ENCODE measurements at places on chromosomes 5 and 9.
A peak's percentile ranks its signal among the peaks of the same experiment; 100 is the strongest.

DNA sequence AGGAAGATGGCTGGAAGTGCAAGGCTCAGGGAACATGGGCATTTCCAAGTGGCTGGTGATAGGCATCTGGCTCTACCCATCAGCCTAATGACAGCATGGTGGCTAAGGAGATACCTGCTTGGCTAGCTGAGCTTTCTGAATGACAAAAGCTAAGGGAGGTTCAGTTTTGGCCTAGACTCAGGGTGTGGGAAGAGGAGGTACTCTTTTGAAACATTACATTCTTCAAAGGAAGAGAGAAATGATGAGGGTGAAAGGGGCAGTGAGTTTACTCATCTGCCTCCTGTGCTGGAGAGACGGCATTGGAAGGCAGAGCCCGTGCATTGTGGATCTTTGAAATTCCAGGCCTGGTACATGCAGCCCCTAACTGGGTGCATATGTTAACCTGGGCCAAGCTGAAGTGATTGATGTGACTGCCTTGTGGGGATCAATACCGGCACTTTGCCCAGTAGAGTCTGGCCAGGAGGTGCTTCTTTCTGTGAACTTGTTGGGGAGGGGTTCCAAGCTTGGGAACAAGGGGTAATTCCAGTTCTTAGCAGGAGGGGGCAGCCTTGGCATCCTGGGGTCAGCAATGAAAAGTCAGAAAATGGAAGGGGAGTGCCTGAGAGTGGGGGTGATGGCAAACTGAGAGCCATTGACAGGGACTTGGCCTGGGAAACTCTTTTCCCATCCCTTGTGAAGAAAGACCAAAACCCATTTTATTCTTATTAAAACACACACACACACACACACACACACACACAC lies 108.6 kb downstream of the ACER2 start:
- DNase-seq, result no peak

GRCh38 chr9:93324191-93324834 lies 127.2 kb upstream of the FAM120A start:
- DNase-seq, result no peak

GRCh38 chr5:160366230-160366629 lies 4.2 kb downstream of the C1QTNF2 start:
- no peak for DNase-seq

DNA sequence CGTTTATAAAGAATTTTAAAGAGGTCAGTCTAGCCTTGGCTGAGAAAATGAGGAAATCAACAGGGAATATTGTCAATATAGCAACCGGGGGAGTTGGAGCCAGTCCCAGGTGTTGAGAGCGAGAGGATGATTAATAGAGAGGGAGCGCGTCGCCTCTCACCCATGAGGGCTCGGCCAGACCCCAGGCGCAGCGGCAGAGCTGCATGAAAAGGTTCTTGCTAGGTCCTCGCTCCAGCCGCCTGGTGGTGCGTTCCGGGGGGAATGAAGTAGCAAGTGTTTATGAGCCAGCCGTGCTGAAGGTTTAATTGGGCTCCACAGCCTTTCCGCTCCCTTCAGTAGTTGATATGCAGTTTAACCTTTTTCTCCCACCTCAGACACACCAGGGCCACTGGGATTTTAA lies 167.3 kb upstream of the IRX1 start:
- no peak for DNase-seq

- no peak for DNase-seq
Observed at GRCh38 chr5:624118-624950, 12.2 kb downstream of the CEP72 start.

- no peak for DNase-seq
Observed at GRCh38 chr5:165360784-165361542, 1855.5 kb downstream of the MAT2B start.

- DNase-seq, result peak; percentile 5
Observed at GRCh38 chr9:135098400-135099105, 11.1 kb downstream of the OLFM1 start.

DNA sequence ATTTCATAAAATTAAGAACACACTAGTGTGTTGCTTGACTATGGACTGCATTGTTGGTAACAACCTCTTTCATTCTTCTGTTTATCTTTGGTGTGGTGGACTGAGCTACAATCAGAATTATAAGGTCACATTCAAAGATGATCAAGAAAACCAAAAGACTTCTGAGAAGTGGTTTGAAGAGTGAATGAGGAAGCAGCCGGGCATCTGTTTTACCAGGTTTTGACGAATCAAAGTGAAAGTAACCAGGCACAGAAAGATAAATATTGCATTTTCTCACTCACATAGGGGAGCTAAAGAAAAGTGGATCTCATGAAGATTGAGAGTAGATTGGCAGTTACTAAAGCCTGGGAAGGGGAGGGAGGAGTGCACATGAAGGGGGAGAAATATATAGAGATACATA lies 589.1 kb downstream of the ZNF608 start:
- no peak for DNase-seq

GRCh38 chr5:143635146-143635752 lies 176.7 kb upstream of the HMHB1 start:
- DNase-seq, result peak; percentile 51

- DNase-seq, result peak; percentile 64
Observed at GRCh38 chr5:116137544-116138378, 52.9 kb downstream of the COMMD10 start.

DNA sequence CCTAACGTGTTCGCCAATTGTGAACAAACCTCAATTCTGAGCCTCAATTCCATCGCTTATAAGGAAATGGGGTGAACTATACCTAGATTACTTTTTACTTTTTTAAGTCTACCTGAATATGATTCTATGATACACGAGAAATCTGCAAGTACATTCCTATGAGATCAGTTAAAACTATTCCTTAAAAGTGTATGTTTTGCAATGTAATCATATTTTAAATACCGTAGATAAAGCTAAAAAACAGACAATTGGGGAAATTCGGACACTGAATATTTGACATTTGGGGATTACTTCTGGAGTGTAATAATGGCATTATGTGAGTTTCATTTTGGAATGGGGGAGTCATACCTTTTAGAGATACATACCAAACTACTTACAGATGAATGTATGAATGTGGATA lies 62.3 kb downstream of the STRBP start:
- DNase-seq, result no peak

- DNase-seq, result peak; percentile 15
Observed at GRCh38 chr5:123813937-123814624, 302.1 kb downstream of the CSNK1G3 start.

DNA sequence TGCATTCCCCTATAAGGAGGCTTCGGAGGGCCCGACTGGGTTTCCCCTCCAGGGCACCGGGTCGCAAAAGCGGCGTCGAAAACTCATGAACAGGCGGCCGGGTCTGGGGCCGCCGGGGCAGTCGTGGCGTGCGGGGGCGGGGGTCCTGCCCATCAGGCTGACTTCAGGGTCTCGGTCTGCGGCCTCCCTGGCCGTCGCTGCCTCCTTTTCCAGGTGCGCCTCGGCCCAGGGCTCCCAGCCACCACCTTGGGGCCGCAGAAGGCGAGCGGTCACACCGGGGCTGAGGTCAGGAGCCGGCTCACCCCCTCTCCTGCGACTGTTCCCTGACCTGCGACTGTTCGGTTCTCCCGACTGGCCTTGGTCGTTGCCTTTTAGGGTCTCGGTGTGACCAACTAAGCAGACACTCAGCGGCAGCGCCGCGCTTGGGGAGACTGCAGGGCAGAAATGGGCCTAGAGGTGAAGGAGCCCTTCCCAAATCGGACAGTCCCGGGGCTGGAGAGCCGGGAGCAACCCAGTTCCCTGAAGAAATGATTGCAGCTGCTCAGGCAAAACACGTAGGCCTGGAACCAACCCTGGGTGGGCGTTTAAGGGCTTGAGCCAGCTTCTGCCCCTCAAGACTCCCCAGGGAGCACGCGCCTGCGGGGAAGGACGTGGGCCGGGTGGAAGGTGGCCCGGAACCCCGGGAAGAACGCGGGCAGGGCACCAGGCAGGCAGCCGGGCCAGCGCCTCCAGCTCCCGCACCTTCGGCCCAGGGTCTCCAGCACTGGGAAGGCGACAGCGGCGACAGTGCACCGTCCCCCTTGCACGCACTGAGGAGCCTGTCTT lies 11.2 kb downstream of the IRX2 start:
- no peak for DNase-seq

GRCh38 chr9:106961623-106962022 lies 98.7 kb downstream of the ZNF462 start:
- peak; percentile 74 for DNase-seq

- no peak for DNase-seq
Observed at GRCh38 chr5:170971-171800, 20.1 kb upstream of the LRRC14B start.

- no peak for DNase-seq
Observed at GRCh38 chr9:37038302-37038942, 4.4 kb upstream of the PAX5 start.

DNA sequence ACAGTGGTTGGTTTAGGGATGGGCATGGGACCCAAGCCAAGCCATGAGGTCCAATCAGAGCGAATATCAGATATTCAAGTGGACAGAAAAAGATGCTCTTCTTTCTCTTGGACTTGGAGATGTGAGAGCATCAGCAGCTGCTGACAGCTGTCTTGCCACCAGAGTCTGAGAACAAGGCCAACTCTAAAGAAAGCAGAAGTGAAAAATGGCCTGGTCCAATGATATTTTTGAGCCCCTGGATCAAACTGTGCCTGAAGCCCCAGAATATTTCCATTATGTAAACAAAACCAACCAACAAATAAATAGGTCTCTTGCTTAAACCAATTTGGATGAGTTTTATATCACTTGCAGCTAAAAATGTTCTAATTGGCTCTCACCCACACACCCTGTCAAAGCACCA lies 30.7 kb upstream of the JADE2 start:
- no peak for DNase-seq

GRCh38 chr9:135979547-135980166 lies 18.5 kb upstream of the UBAC1 start:
- no peak for DNase-seq

DNA sequence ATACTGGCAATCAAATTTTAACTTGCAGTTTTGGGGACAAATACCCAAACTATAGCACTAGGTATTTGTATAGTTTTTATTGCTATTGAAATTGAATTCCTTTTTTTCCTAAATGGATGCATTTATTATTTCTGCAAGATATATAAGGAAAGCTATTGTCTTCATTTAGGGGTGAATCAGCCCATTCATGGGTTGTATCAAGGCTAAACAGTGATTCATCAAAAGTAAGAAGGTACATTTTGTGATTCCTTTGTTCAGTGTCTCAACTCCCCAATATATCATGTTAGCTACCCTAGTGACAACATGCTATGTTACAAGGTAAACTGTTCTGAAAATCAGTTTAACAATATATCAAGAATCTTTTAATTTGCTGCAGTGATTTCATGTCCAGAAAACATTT lies 185.7 kb downstream of the PLK2 start:
- DNase-seq, result no peak

DNA sequence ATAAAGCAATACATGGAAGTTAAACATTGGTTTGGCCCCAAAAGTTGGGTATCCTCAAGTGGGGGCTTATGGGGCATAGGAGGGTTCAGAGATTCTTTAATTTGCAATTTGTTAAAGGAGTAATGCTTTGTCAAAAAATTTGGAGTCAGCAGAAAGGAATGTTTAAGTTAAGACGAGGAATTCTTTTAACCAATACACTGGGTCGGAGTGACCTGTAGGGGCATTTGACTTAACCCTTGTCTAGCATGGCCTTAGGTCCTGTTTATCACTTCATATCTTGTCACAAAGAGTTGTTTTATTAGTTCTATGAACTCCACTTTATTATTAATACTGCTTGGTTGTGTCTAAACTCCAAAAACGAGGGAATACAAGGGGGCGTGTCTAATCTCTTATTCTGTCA lies 656.1 kb upstream of the RORB start:
- DNase-seq, result no peak

DNA sequence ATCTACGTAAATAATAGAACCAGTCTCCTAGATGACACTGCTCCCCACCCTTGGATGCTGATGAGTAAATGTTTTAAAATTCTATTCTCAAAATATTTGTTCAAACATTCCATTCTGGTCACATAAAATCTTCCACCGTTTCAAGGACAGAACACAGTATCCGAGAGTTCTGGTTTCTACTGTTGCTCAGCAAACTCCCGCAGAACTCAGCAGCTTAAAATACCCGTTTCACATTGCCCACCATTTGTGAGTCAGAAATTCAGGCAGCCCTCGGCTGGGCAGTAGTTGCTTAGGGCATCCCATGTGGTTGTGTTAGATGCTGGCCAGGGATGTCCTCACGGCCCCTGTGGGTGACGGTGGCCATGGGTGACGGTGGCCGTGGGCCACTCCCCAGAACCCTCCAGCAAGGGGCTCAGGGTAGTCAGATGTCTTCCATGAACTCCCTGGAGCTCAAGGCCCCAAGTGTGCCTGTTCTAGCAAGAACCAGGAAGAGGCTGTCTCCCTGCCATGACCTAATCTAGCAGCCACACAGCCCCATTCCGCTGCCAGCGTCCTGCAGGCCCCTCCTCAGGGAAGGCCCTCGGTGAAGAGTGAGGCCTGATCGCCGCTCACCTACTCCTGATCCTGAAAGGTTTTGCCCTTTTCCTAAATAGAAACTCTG lies 17.4 kb downstream of the MGAT1 start:
- DNase-seq, result peak; percentile 71

DNA sequence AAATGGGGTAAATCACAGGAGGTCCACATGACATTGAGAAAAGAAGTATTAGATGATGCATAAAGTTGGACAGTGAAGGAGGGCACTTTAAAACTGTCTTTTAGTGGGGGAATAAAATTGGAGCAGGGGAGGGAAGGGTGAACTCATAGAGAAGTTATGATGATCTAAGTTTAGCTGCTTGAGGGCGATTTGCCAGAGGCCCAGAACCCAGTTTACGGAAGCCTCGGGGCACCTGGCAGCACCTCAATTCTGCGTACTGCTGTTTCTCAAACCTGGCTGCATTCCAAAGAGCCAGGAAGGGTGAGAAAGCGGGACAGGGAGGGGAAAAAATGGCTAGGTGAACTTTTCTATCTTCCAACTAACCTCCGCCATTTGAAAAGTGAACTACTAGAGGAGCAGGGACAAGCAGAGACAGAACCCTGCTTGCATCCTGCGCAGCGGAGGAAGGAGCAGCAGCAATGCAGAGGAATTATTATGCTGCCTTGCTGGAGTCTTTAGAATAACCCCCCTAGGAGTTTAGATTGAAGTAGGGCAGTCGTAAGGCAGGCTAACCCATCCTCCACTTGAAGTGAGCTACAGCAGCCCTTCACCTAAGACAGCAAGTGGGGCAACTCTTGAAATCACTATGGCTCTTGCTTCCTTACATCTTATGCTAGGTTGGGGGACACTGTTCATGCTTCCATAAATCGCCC lies 316.8 kb downstream of the BRINP1 start:
- no peak for DNase-seq

- no peak for DNase-seq
Observed at GRCh38 chr9:132990781-132991180, 12.3 kb downstream of the GFI1B start.

GRCh38 chr9:127586537-127586936 lies 25.5 kb upstream of the STXBP1 start:
- peak; percentile 82 for DNase-seq

GRCh38 chr5:137122558-137122957 lies 376.6 kb downstream of the SPOCK1 start:
- DNase-seq, result no peak
